ENCODE measurements at places on chromosomes 2 and 18. TPM values are rescaled to one million over a fixed set of nuclear protein-coding genes. Genes with fewer than 3 reads are reported as not detected.

DNA sequence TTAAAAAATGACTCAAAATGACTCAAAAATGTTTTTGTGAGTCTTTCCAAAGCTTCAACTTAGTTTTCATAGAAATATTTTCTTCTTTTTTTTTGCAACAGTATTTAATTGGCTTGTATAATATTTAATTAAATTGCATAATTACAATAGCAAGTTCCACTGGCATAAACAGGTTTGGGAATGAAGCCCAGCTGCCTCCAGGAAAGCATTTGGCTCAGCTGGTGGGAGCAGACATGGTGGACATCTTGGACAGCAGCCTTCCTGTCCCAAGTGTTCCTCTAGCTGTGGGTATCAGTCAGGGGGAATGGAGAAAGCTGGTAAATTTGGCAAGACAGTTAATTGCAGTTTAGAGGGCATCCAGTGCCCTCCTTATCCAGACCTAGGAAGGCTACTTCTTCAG, 213.4 kb downstream of the ZBTB7C start:
- DNase-seq: no peak

DNA sequence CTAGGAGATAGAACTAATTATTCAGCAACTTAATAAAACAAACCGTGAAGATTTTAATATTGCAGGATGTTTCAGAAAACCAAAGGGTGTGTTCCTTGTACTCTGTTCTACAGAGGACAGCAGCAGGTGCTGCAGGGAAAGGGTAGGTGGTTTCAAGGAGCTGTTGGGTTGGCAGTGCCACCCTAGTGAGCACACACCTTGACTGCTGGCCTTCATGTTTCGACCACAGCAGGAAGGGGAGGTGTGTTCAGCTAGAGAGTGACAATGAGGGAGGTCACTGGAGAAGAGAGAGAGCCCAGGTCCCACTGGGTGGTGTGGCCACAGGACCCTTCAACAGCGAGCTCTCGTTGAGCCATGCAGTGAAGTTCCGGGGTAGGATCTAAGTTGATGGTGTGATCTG, 98.6 kb downstream of the ZNF236 start:
- DNase-seq: no peak

The PKDCC gene
- polyA plus RNA-seq: 373 TPM

The TMEFF2 gene
- 9.8 TPM for polyA plus RNA-seq

All from left renal cortex interstitium (tissue), 4 donors.